ENCODE measurements at places on chromosomes 16 and 17.
A peak's percentile ranks its signal among the peaks of the same experiment; 100 is the strongest.

DNA sequence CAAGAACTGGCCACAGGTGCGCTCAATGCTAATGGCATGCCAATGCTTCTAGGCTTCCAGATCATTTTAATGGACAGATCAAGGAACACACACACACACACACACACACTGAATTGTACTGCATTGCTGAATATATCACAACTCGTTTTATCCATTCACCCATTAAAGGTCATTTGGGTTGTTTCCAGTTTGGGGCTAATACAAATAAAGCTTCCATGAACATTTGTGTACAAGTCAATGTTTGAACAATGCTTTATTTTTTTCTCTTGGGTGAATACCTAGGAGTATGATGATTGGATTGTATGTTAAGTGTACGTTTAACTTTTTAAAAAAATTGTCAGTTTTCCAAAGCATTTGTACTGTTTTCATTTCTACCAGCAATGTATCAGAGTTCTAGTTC lies 3.6 kb upstream of the PCTP start:
- DNase-seq = no peak

DNA sequence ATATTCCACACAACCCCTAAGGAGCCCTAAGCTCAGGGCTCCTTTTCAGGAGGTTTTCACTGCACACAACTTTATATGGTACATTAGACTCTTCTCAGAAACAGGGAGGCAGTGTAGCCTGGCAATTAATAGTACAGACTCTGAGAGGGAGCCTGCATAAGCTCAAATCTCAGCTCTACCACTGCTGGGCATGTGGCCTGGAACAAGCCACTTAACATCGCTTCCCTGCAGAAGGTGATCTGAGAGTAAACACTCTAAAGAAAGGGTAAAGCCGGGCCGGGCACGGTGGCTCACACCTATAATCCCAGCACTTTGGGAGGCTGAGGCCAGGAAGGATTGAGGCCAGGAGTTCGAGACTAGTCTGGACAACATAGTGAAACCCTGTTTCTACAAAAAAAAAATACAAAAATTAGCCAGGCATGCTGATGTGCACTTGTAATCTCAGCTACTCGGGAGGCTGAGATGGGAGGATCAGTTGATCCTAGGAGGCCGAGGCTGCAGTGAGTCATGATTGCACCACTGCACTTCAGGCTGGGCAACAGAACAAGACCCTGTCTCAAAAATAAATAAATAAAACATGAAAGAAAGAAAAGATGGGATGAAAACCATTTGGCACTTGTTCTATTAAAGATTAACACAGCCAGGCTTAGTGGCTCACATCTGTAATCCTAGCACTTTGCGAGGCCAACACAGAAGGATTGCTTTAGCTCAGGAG lies 70.7 kb upstream of the DNAJA2 start:
- no peak for DNase-seq

DNA sequence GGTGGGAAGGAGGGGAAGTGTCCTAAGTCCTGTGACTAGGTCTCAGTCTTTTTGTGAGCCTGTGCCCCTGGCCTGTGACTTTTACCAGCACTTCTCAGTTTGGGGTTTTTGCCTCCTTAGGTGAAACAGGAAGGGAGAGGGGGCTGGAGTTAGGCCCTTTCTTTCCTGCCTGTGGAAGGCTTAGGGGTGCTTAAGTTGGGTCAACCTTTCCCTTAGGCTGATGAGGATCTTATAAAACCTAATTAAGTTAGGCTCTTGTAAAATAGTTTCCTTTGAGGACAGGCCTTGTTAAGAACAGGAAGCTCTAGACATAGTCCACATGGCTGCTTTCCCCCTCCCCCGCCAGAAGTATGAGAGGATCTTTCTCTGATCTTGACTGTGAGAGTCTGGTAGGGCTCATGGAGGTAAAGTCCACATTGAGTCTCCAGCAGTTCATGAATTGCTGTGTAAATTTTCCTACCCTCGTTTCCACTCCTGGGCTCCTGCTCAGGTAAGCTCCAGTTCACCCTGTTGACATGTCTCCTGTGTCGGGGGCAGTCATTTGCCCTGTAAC lies 17.0 kb upstream of the DNASE1 start:
- DNase-seq = no peak

DNA sequence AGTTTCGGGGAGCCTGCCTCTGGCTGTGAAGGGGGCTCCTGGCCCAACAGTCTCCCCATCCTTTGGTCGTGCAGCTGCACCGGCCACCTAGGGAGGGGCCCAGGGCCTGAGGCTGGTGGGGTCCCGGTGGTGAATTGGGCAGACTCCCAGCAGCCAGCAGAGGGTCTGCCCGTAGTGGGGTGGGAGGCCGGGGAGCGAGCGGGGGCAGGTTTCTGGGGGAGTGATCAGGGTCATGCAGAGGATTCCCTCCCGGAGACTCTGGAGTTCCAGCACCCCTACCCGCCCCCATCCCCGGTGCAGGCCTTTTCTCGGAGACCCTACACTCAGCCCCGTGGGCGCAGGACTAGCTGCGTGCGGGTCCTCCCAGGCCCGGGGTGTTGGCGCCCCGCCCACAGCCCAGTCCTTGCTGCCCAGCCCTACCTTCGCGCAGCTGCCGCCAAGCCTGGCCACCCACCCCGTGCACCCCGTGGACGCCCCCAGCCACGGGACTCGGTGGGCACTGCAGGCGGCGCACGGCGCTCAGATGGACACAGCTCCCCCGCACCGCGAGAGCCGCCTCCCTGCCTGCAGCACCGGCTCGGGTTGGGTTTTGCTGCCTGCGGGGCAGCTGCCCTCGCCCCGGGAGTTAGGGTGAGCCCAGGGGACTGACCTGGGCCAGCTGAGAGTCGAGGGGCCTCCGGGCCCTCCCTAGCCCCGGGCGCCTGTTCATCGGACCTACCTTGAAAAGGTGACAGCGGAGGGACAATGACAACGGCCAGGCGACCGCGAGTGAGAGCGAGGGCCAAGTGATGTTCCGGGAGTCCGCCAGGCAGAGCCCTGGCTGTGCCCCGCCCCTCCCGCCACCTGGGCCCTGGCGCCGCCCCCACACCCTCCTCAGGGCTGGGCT lies at the start of gene GNG13:
GNG13 (minus strand) TSS at position 787 of the 886 bp plus-strand sequence. CDS start 1,657 bp downstream, outside the sequence.
- DNase-seq = no peak

DNA sequence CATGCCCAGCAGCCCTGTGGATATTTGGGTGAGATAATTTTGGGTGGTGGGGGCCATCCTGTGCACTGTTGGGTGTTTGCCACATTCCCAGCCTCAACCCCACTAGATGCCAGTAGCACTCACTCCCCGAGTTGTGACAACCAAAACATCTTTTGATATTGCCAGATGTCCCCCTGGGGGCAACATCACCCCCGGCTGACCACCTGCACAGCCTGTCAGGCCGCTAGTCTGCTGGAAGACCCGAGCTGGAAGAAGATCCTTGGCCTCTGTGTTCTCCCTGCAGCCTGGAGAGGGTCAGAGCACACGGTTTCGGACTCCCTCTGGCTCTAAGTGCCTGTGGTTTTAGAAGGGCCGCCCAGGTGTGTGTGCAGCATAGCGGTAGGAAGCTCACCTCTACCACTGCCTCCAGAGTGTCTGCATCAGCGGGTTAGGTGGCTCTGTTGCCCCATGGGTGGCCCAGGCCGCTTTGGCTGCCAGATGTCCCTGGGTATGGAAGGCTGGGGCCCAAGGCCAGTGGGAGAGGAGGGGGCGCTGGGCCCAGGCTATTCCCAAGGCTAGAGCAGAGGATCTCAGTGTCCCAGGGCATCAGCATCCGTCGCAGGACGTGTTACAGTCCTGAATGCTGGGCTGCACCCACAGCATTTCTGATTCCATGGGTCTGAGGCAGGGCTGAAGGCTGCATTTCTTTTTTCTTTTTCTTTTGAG lies 195.8 kb upstream of the GSE1 start:
- no peak for DNase-seq

- DNase-seq = no peak
Measured at GRCh38 chr17:45380046-45380765, 52.5 kb downstream of the ARHGAP27 start.

- no peak for DNase-seq
Measured at GRCh38 chr16:52649870-52650269, 102.9 kb upstream of the TOX3 start.

- DNase-seq = no peak
Measured at GRCh38 chr17:22286337-22287041, 594.2 kb downstream of the KCNJ18 start.

DNA sequence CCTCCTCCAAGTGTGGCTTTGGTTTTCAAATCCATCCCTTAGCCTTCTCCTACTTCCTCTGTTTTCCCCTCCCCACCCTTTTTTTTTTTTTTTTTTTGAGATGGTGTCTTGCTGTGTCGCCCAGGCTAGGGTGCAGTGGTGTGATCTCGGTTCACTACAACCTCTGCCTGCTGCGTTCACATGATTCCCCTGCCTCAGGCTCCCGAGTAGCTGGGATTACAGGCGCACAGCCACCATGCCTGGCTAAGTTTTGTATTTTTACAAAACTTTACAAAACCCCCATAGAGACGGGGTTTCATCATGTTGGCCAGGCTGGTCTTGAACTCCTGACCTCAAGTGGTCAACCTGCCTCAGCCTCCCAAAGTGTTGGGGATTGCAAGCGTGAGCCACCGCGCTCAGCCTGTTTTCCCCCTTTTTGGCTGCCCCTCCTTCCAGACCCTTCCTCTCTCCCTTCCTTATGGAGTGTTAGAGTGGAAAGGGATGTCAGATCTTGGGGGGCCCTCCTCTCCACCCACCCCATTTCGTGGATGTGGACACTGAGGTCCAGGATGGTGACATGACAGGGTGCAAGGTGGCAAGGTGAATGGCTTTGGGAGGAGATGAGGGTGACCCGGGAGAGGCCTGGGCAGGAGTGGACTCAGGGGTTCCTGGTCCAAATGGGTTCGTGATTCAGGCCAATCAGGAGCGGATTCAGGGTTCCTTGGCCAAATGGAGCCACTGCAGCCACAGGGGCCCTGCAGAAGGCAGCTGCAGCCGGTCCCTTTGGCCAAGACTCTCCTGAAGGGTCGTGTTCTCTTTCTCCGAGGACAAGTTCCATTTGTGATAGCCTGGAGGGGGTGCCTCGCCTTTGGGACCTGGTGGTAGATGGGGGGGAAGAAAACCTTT lies 4.8 kb downstream of the ABCC1 start:
- DNase-seq = no peak

GRCh38 chr16:30697264-30698138 lies 1.5 kb upstream of the SRCAP start:
- DNase-seq = peak; percentile 72

GRCh38 chr16:85418978-85419491 lies 194.1 kb upstream of the GSE1 start:
- DNase-seq = no peak

- no peak for DNase-seq
Measured at GRCh38 chr16:31185339-31185738, 5.4 kb downstream of the FUS start.

- no peak for DNase-seq
Measured at GRCh38 chr17:72427761-72428109, 306.9 kb downstream of the SOX9 start.

DNA sequence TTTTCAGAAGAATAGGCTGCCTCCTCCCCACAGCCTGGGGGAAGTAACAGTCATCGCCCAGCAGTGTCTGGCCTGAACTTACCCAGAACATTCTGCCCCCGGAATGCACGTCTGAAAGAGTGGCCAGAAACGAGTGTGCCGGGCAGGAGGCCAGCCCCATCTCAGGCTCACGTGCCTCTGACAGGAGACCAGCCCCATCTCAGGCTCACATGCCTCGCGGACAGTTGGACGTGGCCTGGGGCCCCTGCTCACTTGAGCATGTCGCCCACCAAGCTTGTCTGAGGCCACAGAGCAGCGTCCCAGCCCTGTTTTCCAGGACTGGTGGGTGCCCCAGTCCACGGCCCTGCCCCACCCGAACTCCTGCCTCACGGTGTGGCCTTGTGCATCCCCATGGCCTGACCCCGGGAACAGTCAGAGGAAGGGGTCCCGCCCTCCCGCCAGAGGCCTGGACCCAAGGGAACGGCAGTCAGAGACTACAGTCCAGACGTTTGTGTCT lies 16.3 kb upstream of the CDH15 start:
- no peak for DNase-seq

- DNase-seq = no peak
Measured at GRCh38 chr17:29714146-29714545, 91.4 kb upstream of the CORO6 start.

- no peak for DNase-seq
Measured at GRCh38 chr16:13756411-13757140, 163.4 kb upstream of the ERCC4 start.

- DNase-seq = no peak
Measured at GRCh38 chr16:50697881-50698767, 4.7 kb downstream of the NOD2 start.

- DNase-seq = no peak
Measured at GRCh38 chr17:73393381-73393780, 81.6 kb upstream of the CDC42EP4 start.

- DNase-seq = no peak
Measured at GRCh38 chr17:50466371-50467113, 2.1 kb downstream of the CHAD start.

GRCh38 chr16:35431829-35432663 lies 1972.6 kb downstream of the TP53TG3F start:
- DNase-seq = no peak

- DNase-seq = peak; percentile 51
Measured at GRCh38 chr17:79811011-79811867, 14.4 kb upstream of the CBX8 start.

DNA sequence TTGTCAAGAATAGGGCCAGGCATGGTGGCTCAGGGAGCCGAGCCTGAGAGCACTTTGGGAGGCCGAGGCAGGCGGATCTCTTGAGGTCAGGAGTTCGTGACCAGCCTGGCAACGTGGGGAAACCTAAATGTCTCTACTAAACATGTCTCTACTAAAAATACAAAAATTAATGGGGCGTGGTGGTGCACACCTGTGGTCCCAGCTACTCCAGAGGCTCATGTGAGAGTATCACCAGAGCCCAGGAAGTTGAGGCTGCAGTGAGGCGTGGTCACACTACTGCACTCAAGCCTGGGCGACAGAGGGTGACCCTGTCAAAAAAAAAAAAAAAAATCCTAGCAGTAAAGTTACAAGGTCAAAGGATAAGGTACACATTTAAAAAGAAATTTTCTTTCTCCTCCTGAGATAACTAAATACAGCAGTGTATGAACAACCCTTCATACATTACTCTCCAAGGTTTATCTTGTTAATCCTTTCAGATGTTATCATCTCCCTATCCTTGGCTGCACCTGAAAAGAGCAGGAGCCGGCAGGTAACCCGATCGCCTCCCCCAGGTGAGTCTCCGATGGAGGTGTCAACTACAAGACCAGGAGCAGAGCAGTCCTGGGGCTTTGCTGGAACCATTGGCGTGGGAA lies 122.3 kb downstream of the GOSR1 start:
- DNase-seq = no peak

DNA sequence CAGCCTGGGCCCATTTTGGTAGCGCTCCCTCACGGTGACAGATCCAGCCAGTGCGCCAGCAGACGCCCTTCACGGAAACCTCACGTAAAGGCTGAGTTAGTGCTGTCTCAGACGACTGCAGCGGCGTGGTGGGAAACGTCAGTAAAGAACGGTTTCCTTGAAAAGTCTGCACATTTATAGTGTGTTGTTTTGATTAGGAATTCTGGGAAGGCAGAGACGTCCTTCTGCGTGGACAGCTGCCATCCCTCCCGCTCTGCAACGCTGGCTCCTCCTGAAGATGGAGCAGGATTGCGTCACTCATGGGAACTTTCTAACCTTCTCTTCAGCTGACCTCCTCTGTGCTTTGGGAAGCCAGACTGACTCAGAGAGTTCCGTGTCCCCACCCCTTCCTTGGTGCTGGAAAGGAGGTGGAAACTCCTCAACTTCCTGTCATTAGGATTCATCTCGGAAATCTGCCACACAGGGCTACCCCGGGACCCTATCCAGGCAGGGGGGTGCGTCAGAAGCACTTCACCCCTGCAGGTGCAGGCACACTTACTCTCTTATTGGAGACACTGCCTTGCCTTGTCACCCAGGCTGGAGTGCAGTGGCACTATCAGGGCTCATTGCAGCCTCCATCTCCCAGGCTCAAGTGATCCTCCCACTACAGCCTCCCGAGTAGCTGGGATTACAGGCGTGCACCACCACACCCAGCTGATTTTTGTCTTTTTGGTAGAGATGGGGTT lies 24.3 kb upstream of the CRISPLD2 start:
- no peak for DNase-seq

Measured in NCI-H1436 treated with DMSO at 0.1 percent for 48 hours (cell line).